Dorsolateral prefrontal cortex (tissue), 122 donors: ENCODE measurements at places on chromosomes 4 and X.

- no peak for DNase-seq
Measured at GRCh38 chr4:152185786-152186550, 349.9 kb downstream of the FBXW7 start.

DNA sequence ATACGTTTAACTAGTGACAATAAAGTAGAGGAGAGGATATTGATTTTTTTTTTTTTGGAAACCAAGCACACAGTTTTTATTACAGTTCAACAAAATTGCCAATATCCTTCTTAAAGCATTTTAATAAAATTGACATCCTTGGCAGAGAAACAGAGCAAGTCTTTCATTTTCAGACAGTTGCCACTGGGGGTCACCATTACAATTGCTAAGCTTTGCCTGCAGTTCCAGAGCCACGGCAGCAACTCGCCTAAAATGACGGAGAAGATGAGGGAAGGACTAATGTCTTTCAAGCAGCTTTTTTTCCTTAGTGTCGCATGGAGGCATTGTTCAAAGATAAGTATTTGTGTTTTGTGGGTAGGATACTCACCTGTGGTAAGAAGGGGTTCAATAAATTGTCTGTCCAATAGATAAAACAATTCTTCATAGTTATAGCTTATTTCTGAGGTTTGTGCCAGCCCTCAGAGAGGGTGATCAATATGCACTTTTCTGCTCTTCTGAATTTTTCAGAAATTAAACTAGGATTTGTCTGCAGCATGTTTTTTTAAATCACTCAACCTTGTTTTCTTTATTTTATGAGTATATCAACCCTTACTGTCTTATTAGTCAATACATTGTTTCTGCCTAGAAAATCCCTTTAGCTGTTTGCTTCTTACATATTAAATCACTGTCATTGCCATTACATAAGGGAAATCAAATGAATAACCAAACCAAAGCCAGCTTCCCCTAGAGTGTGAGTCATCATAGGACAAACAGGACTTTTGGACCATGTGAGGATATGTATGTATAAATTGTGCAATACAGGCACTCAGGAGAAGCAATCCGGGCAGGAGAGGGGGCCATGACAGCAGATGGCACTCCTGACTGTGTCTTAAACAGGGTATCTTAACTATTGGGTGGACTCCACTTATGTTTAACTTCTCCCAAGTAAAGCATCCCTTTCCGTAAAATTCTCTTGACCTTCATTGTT lies 508.1 kb upstream of the ARX start:
- DNase-seq, result no peak

- DNase-seq, result no peak
Measured at GRCh38 chr4:56200275-56200674, 187.0 kb downstream of the AASDH start.

- no peak for DNase-seq
Measured at GRCh38 chr4:109811707-109812106, 3.9 kb upstream of the GAR1 start.
